ENCODE measurements at places on chromosomes 3 and 15.

GRCh38 chr3:127088511-127089351 lies 104.2 kb upstream of the PRR23E start:
- no peaks in the 10 kb centered on the region for H3K4me1 ChIP-seq
- DNase-seq = no peak
- no peak overlapping the region for H3K4me3 ChIP-seq
- no peaks in the 10 kb centered on the region for H3K27me3 ChIP-seq

DNA sequence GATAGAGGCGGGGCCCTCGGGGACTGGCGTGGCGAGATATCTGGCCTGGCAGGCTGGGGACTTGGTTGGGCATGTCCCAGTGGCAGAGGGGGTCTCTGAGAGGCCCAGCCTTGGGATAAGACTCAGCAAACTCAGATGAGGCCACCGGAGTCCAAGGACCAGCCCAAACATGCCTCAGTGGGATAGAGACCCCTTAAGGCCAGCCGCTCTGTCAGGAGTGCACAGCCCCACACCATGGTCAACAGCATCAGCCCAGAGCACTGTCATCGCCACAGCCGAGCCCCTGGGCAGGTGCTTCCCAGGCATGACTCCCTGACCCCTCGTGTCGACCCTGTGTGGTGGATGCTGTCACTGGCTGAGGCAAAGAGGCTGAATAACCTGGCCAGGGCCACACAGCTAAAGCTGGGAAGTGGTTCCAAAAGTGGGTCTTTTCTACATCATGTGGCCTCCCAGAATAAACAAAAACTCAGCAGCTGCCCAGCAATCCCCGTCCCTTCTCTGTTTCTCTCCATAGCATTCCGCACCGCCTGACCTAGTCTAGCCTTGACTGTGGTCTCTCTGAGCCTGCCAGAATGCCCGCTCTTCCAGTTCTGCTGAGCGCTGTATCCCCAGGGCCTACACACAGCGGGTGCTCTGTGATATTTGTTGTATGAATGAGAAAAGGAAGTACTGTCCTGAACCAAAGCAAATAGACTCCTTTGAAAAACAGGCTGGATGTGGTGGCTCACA lies 15.1 kb downstream of the CTSH start:
- no peaks in the 10 kb centered on the region for H3K36me3 ChIP-seq
- H3K27ac ChIP-seq = no peak overlapping the region
- DNase-seq = no peak

GRCh38 chr15:60679256-60679655 lies 200.3 kb upstream of the ICE2 start:
- no peaks in the 10 kb centered on the region for H3K27me3 ChIP-seq
- H3K4me3 ChIP-seq = no peak overlapping the region
- H3K36me3 ChIP-seq = no peaks in the 10 kb centered on the region
- no peak for DNase-seq

DNA sequence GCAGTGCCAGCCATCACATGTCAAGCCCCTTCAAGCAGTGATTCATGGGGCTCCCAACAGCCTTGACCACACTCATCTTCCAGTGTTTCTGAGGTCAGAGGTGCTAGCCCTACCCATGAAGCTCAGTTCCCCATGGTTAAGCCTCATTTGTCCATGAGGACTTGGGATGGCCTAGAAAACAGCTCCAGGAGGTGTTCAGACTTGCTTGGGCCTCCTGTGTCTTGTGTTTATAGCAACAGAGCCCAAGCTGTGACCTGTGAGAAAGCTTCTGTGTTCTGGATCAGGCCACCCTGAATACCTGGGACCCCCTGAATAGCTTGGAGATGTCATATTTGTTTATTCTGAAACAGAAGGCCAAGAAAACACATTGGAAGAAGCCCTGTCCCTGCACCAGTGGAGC lies 36.7 kb downstream of the LARP6 start:
- no peak overlapping the region for H3K4me3 ChIP-seq
- H3K36me3 ChIP-seq = no peaks in the 10 kb centered on the region
- DNase-seq = no peak
- no peaks in the 10 kb centered on the region for H3K27me3 ChIP-seq
- no peak overlapping the region for H3K27ac ChIP-seq

GRCh38 chr15:40307421-40308211 lies at the start of gene PLCB2:
Gene PLCB2 (minus strand): TSS chr15:40307935. CDS start chr15:40307672, 263 bp downstream.
- H3K27me3 ChIP-seq = no peaks in the 10 kb centered on the region
- H3K4me3 ChIP-seq = no peak within 1 kb of the TSS
- no peaks in the 10 kb centered on the region for H3K36me3 ChIP-seq
- no peaks in the 10 kb centered on the region for H3K4me1 ChIP-seq
- peak within 1 kb of the TSS; percentile 83 for H3K27ac ChIP-seq
- peak; percentile 55 for DNase-seq

- H3K4me3 ChIP-seq = no peak overlapping the region
- no peak for DNase-seq
- peaks cover 33% of the 10 kb centered on the region for H3K36me3 ChIP-seq
- H3K4me1 ChIP-seq = no peaks in the 10 kb centered on the region
- no peaks in the 10 kb centered on the region for H3K27me3 ChIP-seq
Measured at GRCh38 chr15:25374143-25374542, 64.7 kb downstream of the UBE3A start.

- H3K27ac ChIP-seq = no peak overlapping the region
- no peaks in the 10 kb centered on the region for H3K4me1 ChIP-seq
- no peaks in the 10 kb centered on the region for H3K27me3 ChIP-seq
- H3K36me3 ChIP-seq = no peaks in the 10 kb centered on the region
- DNase-seq = no peak
Measured at GRCh38 chr15:26179906-26180305, 316.8 kb upstream of the ATP10A start.

DNA sequence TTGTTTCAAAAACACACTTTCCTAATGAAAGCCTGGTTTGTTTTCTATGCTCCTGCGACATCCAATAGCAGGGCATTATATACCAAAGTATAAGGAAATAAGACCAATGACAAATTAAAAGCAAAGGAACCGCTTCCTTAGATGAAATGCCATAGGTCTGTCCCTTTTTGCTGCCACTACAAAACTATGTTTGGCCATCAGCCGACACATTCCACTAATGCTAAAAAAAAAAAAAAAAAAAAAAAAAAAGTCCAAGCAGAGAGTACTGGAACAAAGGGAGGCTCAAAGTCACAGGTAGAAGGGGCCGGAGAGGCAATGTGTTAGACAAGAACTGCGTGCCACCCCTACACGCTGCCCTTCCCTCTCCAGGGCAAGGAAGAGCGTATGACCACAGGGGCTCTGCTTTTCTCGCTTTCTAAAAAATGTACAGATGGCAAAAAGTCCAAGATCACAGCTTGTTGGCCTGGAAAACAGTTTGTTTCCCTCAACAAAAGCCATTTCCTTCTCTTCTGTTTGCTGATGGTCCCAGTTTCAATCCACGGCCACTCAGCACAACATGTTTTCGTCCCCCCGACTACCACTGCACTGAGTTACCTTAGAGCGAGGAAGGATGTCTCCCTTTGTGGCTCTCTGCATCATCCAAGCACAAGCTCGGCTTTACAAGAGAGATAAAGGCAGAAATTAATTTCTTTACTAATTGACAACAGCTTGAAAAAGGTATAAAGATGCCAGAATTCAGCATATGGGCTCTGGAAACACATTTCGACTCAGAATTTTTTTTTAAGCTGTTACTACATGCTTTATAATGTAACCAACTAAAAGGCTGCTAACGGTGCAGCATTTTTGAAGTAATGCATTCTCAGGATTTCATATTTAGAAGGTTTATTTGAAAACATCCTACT lies 70.8 kb downstream of the ABTB1 start:
- no peak for DNase-seq
- no peaks in the 10 kb centered on the region for H3K27me3 ChIP-seq
- peaks cover 36% of the 10 kb centered on the region for H3K4me1 ChIP-seq

DNA sequence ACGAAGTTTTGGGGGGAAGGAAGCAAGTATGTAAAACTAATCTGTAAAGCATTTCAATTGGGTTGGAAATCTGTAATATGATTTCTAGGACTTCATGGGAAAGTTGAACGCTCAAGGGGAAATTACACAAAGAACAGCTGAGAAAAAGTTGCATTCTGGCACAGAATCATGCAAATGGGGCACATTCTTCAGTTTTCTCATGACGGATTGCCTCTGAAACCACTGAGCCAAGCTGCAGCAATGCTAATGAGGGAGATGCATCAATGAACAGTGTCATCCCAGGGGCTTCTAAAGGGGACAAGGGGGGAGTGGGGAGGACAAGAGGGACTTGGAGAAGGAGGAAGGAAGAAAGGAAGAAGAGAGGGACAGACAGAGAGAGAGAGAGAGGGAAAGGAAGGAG lies 291.4 kb upstream of the ATP11B start:
- no peaks in the 10 kb centered on the region for H3K27me3 ChIP-seq
- no peaks in the 10 kb centered on the region for H3K4me1 ChIP-seq
- no peak overlapping the region for H3K4me3 ChIP-seq
- DNase-seq = no peak

- H3K36me3 ChIP-seq = no peaks in the 10 kb centered on the region
- no peak for DNase-seq
- no peaks in the 10 kb centered on the region for H3K27me3 ChIP-seq
- no peak overlapping the region for H3K4me3 ChIP-seq
- H3K4me1 ChIP-seq = no peaks in the 10 kb centered on the region
Measured at GRCh38 chr3:99681512-99681911, 43.1 kb downstream of the COL8A1 start.

GRCh38 chr3:122692674-122693073 lies 12.0 kb downstream of the PARP14 start:
- no peak overlapping the region for H3K27ac ChIP-seq
- H3K4me3 ChIP-seq = no peak overlapping the region
- H3K27me3 ChIP-seq = no peaks in the 10 kb centered on the region
- peaks cover 14% of the 10 kb centered on the region for H3K36me3 ChIP-seq

DNA sequence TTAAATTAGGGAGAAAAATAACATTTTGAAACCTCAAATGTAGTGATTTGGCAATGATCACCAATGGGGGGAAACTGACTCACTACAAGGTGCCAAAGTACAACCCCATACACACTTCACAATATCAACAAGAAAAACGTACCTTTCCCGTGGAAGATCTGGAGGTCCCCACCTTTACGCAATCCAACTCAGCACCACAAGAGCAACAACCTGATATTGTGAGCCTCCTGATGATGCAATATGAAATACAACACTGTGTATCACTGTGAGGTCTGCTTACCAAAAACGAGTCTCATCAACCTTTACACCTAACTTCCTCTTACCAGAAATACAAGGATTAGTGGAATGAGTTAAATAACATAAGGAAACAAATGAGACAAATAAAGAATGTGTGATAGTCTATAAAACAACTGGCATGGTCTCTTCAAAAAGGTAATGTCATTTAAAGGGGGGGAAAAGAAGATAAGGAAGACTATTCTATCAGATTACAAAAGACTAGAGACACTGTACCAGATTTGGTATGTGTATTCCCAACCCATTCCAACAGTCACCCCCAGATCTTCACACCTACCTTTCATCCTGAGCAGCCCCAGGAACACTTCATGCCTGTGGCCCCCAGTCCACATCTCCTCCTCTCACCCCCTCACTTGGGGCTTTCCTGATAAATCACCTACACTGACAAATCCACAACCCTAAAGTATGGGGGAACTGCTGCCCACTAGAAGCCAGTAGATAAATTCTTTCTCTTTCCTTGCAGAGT lies 27.7 kb downstream of the DLG1 start:
- no peaks in the 10 kb centered on the region for H3K36me3 ChIP-seq
- no peaks in the 10 kb centered on the region for H3K27me3 ChIP-seq
- no peak for DNase-seq
- H3K4me1 ChIP-seq = peaks cover 14% of the 10 kb centered on the region

GRCh38 chr3:27681249-27681748 lies 40.8 kb downstream of the EOMES start:
- H3K27ac ChIP-seq = no peak overlapping the region
- no peak overlapping the region for H3K4me3 ChIP-seq
- no peaks in the 10 kb centered on the region for H3K36me3 ChIP-seq
- peaks cover 5% of the 10 kb centered on the region for H3K4me1 ChIP-seq
- DNase-seq = no peak

GRCh38 chr3:116423374-116423773 lies 21.9 kb downstream of the LSAMP start:
- H3K27ac ChIP-seq = peak overlapping the region; percentile 54
- H3K36me3 ChIP-seq = no peaks in the 10 kb centered on the region
- H3K4me3 ChIP-seq = no peak overlapping the region
- H3K27me3 ChIP-seq = no peaks in the 10 kb centered on the region

DNA sequence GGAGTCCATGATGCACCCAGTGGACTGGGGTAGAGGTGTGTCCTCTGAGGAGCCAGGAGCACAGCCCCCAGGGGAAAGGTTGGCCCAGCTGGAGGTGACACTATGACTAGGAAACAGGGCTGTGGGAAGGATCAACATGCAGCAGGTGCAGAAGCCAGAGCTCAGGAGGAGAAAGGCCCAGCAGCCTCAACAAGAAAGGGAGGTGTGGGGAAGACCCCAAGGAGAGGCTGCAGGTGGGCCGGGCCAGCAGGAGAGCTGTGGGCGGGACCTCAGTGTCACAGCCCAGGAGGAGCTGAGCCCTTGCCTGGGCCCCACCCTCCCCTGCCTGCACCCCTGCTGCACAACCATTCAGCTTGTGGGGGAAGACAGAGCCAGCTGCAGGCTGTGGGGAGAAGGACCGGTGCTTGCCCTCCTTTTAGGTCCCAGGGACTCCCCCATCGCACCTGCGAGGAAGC lies 18.4 kb upstream of the KLF13 start:
- H3K27me3 ChIP-seq = peaks cover 4% of the 10 kb centered on the region
- H3K4me1 ChIP-seq = peaks cover 7% of the 10 kb centered on the region
- no peak overlapping the region for H3K4me3 ChIP-seq
- no peak for DNase-seq
- H3K27ac ChIP-seq = no peak overlapping the region
- no peaks in the 10 kb centered on the region for H3K36me3 ChIP-seq

GRCh38 chr15:85307687-85308045 lies 72.7 kb upstream of the AKAP13 start:
- no peaks in the 10 kb centered on the region for H3K36me3 ChIP-seq
- no peaks in the 10 kb centered on the region for H3K27me3 ChIP-seq
- H3K27ac ChIP-seq = no peak overlapping the region

GRCh38 chr15:79430901-79431635 lies 1.1 kb upstream of the MINAR1 start:
- DNase-seq = no peak
- H3K27ac ChIP-seq = no peak overlapping the region
- H3K27me3 ChIP-seq = peaks cover 93% of the 10 kb centered on the region
- peak overlapping the region; percentile 31 for H3K4me3 ChIP-seq

DNA sequence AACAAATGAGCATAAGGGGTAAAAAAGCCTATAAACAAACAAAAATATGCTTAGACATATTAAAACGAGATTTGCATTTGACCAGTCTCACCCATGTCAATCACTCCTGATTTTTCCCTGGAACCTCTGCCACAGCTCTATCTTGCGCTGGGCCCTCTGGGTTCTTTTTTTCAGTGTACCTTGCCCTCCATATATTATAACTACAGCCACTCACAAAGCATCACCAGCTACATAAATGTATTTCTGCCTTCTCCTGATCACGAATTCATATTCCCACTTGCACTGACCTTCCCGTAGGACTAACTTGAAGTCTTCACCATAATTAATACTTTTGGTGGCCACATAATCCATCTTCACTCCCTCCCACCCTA lies 395.6 kb upstream of the ROBO2 start:
- no peak for DNase-seq
- H3K27me3 ChIP-seq = no peaks in the 10 kb centered on the region
- H3K4me1 ChIP-seq = no peaks in the 10 kb centered on the region
- no peak overlapping the region for H3K4me3 ChIP-seq

- H3K27me3 ChIP-seq = peaks cover 13% of the 10 kb centered on the region
- H3K36me3 ChIP-seq = no peaks in the 10 kb centered on the region
- H3K4me1 ChIP-seq = no peaks in the 10 kb centered on the region
Measured at GRCh38 chr15:26970712-26971210, at the start of gene GABRG3. Gene GABRG3 (plus strand): TSS chr15:26971181.

- H3K27ac ChIP-seq = no peak overlapping the region
- no peak for DNase-seq
- peaks cover 32% of the 10 kb centered on the region for H3K4me1 ChIP-seq
- no peaks in the 10 kb centered on the region for H3K27me3 ChIP-seq
- H3K36me3 ChIP-seq = no peaks in the 10 kb centered on the region
Measured at GRCh38 chr3:61877359-61878138, 316.2 kb downstream of the PTPRG start.

Data from transverse colon (tissue), 4 donors.